ENCODE measurements at places on chromosomes 16 and 17. TPM values are rescaled to one million over a fixed set of nuclear protein-coding genes. Genes with fewer than 3 reads are reported as not detected.

- no peak for DNase-seq
These were observed 19.3 kb downstream of the PHKB start for GRCh38 chr16:47480410-47480809.

GRCh38 chr16:85638695-85639409 lies 25.7 kb downstream of the GSE1 start:
- no peak for DNase-seq

GRCh38 chr16:53773150-53773846 lies 69.3 kb downstream of the FTO start:
- DNase-seq, result peak; percentile 87

DNA sequence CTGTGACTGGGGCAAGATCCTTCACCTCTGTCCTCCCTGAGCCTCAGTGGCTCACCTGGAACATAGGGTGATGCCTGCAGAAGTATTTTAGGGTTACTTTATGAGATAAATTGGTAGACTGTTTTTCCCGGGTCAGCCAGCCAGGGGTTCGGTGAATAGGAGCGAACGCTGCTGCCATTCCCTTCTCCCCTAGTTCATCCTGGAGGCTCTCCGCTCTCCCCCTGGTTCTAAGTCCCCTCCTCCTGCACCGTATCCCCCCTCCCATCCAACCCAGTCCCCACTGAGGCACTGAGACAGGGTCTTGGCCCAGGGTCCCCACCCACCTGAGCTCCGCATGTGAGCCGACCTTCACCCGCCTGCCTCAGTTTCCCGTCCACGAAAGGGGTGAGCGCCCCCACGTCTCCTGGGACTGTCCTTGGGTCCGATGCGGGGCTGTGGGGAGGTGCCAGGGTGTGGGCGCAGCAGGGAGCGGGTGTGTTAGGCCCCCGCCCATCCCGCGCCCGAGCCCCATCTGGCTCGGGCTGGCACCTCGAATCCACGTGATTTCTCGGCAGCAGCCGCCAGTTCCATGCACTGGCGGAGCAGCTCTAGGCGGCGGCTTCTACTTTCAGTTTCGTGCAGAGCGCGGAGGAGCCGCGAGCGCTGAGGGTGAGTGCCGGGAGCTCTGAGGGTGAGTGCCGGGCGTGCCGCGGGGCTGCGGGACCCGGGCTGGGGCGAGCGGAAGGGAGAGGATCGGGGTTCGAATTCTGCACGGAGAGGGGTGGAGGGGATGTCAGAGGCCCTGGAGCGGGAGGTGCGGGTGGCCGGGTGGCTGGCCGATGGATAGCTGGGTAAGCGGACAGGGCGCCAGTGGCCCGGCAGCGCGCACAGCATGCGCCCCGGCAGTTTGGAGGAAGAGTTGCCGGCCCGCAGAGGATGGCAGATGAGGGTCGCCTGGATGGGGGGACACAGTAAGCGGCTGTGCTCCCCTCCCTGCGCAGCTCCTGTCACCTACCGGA lies at the start of gene NLRC5:
Gene NLRC5 (plus strand): TSS at position 610 of the 998 bp plus-strand sequence. CDS start 31,156 bp downstream, outside the sequence.
- peak; percentile 89 for DNase-seq

- no peak for DNase-seq
These were observed 9.6 kb downstream of the IL32 start for GRCh38 chr16:3074860-3075522.

- peak; percentile 17 for DNase-seq
These were observed 9.3 kb upstream of the ASIC2 start for GRCh38 chr17:33302394-33302793.

Gene KRT20
- total RNA-seq, result 0.17 TPM

Gene CCL22
- not detected for total RNA-seq

Gene PPP1R27
- not detected for total RNA-seq

Gene AP2B1
- 75.5 TPM for total RNA-seq

Gene RAB37
- total RNA-seq, result not detected

Gene SPATA32
- not detected for total RNA-seq

Gene NECAB2
- total RNA-seq, result not detected

Measured in M059J (cell line).